Sigmoid colon (tissue), 7 donors: ENCODE measurements at places on chromosomes 6 and 20. TPM values are rescaled to one million over a fixed set of nuclear protein-coding genes. Genes with fewer than 3 reads are reported as not detected.
A peak's percentile ranks its signal among the peaks of the same experiment; 100 is the strongest.

- no peak overlapping the region for H3K27ac ChIP-seq
- no peak overlapping the region for H3K4me3 ChIP-seq
- no peaks in the 10 kb centered on the region for H3K36me3 ChIP-seq
- H3K4me1 ChIP-seq, result peaks cover 26% of the 10 kb centered on the region
Measured at GRCh38 chr6:170298688-170299087, 7.8 kb upstream of the DLL1 start.

GRCh38 chr6:62640749-62641148 is 354.7 kb upstream of the KHDRBS2 start:
- H3K4me1 ChIP-seq, result no peaks in the 10 kb centered on the region
- H3K36me3 ChIP-seq, result no peaks in the 10 kb centered on the region
- H3K27me3 ChIP-seq, result no peaks in the 10 kb centered on the region
- no peak overlapping the region for H3K27ac ChIP-seq

DNA sequence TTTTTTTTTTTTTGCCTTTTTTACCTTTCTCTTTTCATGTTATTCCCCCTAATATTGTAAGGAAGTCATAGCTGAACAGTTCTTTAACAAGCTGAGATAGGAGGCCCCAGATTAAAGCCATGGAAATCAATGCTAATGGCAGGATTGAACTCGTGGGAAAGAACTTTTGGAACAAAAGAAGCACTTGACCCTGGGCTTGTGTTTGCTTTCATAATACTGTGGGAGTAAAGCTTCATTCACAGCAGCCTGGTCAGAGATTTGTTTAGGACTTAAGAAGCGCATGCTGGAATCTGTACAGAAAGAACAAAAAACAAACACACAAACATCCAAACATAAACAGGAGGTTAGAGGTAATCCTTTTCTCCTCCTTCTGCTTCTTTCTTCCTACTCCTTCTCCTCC is 5.1 kb downstream of the HEY2 start:
- H3K4me1 ChIP-seq, result peaks cover 7% of the 10 kb centered on the region
- H3K36me3 ChIP-seq, result peaks cover 4% of the 10 kb centered on the region
- DNase-seq, result no peak
- H3K4me3 ChIP-seq, result no peak overlapping the region

GRCh38 chr6:111012143-111012452 is 30.3 kb downstream of the RPF2 start:
- H3K36me3 ChIP-seq, result peaks cover 60% of the 10 kb centered on the region
- H3K27ac ChIP-seq, result no peak overlapping the region
- H3K27me3 ChIP-seq, result no peaks in the 10 kb centered on the region
- no peak overlapping the region for H3K4me3 ChIP-seq
- no peak for DNase-seq

DNA sequence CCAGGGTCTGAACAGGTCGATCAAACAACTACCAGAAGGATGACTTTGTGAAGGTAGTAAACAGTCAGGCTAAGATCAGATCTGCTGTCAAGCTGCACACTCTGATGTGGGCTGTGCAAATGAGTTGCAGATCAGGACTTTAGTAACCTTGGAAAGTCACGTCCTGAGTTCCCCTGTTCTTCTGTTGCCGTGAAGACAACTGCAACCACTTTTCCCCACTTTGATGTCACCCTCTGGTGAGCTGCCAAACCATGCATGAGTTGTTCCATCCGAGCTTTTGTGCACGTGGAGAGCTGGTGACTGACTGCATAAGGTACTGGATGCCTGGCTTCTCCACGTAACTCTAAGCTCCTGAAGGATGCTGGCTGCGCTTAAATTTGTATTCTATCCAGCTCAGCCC is 111.0 kb downstream of the CD83 start:
- no peaks in the 10 kb centered on the region for H3K36me3 ChIP-seq
- no peak overlapping the region for H3K27ac ChIP-seq
- DNase-seq, result no peak

DNA sequence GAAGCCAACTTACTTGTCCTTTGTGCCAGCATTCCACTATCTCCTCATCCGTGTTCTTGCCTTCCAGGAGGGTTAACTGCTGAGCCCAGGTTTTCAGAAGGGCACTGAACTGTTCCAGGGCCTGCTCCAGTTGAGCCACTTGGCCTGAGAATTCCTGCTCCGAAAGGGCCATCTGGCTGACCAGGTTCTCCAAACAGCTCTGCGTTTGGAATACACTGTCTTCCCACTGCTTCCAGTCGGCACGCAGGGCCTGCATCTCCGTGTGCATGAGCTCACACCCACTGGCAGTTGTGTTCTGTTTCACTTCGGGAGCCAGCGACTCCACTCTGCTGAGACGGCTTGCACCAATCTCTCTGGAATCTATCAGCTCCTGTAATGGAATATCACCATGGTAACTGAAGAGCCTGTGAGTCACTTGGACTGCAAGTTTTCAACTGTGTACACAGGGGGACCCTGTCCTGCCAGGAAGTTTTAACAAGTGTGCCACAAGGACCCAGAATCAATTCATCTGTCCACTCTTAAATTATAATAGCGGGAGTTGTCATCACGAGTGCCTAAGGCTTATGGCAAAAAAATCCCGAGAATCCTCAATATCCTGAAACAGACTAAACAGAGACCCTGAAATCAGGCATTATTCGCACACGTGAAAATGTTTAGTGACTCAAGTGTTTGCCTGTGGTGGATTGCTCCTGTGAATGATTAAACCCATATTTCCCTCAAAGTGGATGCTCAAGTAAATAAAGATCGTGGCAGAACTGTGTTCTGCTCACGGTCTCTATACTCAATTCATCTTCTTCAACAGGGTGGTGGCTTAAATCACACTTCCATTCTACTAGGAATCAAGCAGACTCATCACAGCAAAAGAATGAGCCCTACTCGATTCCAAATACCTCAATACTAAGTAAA is 255.9 kb downstream of the SYNE1 start:
- H3K36me3 ChIP-seq, result no peaks in the 10 kb centered on the region
- H3K27ac ChIP-seq, result peak overlapping the region; percentile 93
- peaks cover 28% of the 10 kb centered on the region for H3K4me1 ChIP-seq
- no peaks in the 10 kb centered on the region for H3K27me3 ChIP-seq
- peak; percentile 95 for DNase-seq
- H3K4me3 ChIP-seq, result peak overlapping the region; percentile 46

- H3K36me3 ChIP-seq, result no peaks in the 10 kb centered on the region
- DNase-seq, result no peak
- no peaks in the 10 kb centered on the region for H3K4me1 ChIP-seq
- no peak overlapping the region for H3K4me3 ChIP-seq
- no peak overlapping the region for H3K27ac ChIP-seq
- no peaks in the 10 kb centered on the region for H3K27me3 ChIP-seq
Measured at GRCh38 chr6:74867291-74867690, 338.6 kb downstream of the COL12A1 start.

GRCh38 chr20:17898548-17898994 is 70.0 kb downstream of the SNX5 start:
- H3K27ac ChIP-seq, result no peak overlapping the region
- no peaks in the 10 kb centered on the region for H3K36me3 ChIP-seq
- peaks cover 13% of the 10 kb centered on the region for H3K4me1 ChIP-seq
- H3K27me3 ChIP-seq, result no peaks in the 10 kb centered on the region
- DNase-seq, result peak; percentile 90

DNA sequence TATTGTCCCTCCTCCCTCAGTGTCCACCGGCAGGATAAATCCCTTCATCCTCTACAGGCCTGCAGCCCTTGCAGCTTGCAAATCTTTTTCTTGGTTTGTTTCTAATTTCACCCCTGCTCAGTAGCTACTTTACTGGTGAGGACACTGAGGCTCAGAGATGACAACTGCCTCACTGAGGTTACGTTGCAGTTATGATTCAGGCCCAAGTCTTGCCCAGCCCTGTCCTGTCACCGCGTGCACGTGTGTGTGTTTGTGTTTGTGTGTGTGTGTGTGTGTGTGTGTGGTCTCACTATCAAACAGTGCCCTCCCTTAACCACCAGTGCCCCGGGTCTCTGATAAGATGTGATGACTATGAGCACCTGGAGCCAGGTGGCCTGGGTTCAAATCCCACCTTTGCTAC is 21.1 kb downstream of the FAM110A start:
- no peak for DNase-seq
- H3K4me3 ChIP-seq, result no peak overlapping the region
- no peaks in the 10 kb centered on the region for H3K4me1 ChIP-seq

DNA sequence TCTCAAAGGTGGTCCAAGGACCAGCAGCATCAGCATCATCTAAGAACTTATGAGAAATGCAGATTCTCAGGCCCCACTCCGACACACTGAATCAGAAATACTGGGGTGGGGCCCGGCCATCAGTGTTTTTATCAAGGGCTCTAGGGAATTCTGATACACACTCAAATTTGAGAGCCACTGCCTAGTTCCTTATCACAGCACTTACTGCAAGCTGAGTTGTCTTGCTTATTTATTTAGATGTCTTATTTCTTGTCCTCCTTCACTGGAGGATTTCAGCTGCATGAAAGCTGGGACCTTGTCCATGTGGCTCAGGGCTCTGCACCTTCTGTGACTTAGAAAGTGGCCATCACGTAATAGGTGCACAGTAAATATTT is 139.4 kb upstream of the RREB1 start:
- H3K36me3 ChIP-seq, result no peaks in the 10 kb centered on the region
- no peak overlapping the region for H3K4me3 ChIP-seq
- H3K27ac ChIP-seq, result no peak overlapping the region

DNA sequence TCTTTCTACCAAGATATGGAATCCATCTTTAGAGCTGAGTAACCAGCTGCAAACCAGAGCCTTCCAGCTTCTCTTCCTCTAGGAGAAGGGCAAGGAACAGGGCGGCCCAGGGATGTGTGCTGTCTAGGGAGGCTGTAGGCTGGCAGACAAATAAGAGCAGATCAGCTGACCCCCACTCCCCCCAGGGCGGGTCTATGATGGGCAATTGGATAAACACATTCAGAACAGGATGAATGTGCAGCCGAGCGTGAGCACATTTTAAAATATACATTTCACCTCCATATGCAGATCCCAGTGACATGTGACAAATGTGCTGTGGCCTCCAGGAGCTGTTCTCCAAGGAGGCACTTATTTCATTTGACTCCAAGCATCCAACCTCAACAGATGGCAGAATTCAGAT is 580.1 kb downstream of the PTPRT start:
- no peak for DNase-seq
- no peaks in the 10 kb centered on the region for H3K27me3 ChIP-seq
- no peaks in the 10 kb centered on the region for H3K4me1 ChIP-seq
- H3K36me3 ChIP-seq, result no peaks in the 10 kb centered on the region
- H3K27ac ChIP-seq, result no peak overlapping the region

- H3K27me3 ChIP-seq, result no peaks in the 10 kb centered on the region
- DNase-seq, result no peak
- no peak overlapping the region for H3K27ac ChIP-seq
Measured at GRCh38 chr20:38218566-38218885, 42.0 kb downstream of the KIAA1755 start.

GRCh38 chr6:138227316-138227781 is 9.1 kb upstream of the PBOV1 start:
- no peak overlapping the region for H3K27ac ChIP-seq
- DNase-seq, result no peak

GRCh38 chr20:24870881-24871280 is 78.2 kb upstream of the CST7 start:
- H3K4me3 ChIP-seq, result no peak overlapping the region
- H3K4me1 ChIP-seq, result no peaks in the 10 kb centered on the region
- H3K27ac ChIP-seq, result no peak overlapping the region
- no peaks in the 10 kb centered on the region for H3K36me3 ChIP-seq

- no peaks in the 10 kb centered on the region for H3K27me3 ChIP-seq
- H3K27ac ChIP-seq, result peak overlapping the region; percentile 58
- peaks cover 92% of the 10 kb centered on the region for H3K36me3 ChIP-seq
- H3K4me3 ChIP-seq, result no peak overlapping the region
Measured at GRCh38 chr6:148538261-148539190, 195.9 kb downstream of the SASH1 start.

PRSS16 gene
- 28.7 TPM for polyA plus RNA-seq

RFX6 gene
- 1.8 TPM for polyA plus RNA-seq

SRSF12 gene
- not detected for polyA plus RNA-seq

CEP85L gene
- 0.23 TPM for polyA plus RNA-seq
